ENCODE measurements at places on chromosomes 12 and 14. TPM values are rescaled to one million over a fixed set of nuclear protein-coding genes. Genes with fewer than 3 reads are reported as not detected.

Gene TDP1
- 54.2 TPM for total RNA-seq

Gene LGR5
- 0.55 TPM for total RNA-seq

Gene SLC39A2
- 0.14 TPM for total RNA-seq

Gene SLC25A47
- total RNA-seq = not detected

Gene DNAI7
- not detected for total RNA-seq

Gene LIN7A
- total RNA-seq = 8.6 TPM

GRCh38 chr14:95727056-95727700 is 13.3 kb upstream of the TCL1A start:
- H3K4me3 ChIP-seq = no peak overlapping the region
- peaks cover 18% of the 10 kb centered on the region for H3K27me3 ChIP-seq
- DNase-seq = no peak

- peaks cover 11% of the 10 kb centered on the region for H3K4me1 ChIP-seq
- no peak overlapping the region for H3K27ac ChIP-seq
- peaks cover 24% of the 10 kb centered on the region for H3K36me3 ChIP-seq
- no peak overlapping the region for H3K4me3 ChIP-seq
- DNase-seq = no peak
These were observed 184.3 kb upstream of the C14orf180 start for GRCh38 chr14:104395276-104395675.

- no peak for DNase-seq
- peaks cover 20% of the 10 kb centered on the region for H3K4me1 ChIP-seq
- H3K4me3 ChIP-seq = no peak overlapping the region
- H3K27ac ChIP-seq = no peak overlapping the region
- no peaks in the 10 kb centered on the region for H3K27me3 ChIP-seq
These were observed 37.7 kb upstream of the DUSP6 start for GRCh38 chr12:89389755-89390661.

GRCh38 chr12:32134101-32134888 is 27.6 kb downstream of the BICD1 start:
- peaks cover 53% of the 10 kb centered on the region for H3K4me1 ChIP-seq
- 0 out of 2 replicates have a peak, but pooled peaks cover 2% of the 10 kb centered on the region for H3K36me3 ChIP-seq
- DNase-seq = no peak

DNA sequence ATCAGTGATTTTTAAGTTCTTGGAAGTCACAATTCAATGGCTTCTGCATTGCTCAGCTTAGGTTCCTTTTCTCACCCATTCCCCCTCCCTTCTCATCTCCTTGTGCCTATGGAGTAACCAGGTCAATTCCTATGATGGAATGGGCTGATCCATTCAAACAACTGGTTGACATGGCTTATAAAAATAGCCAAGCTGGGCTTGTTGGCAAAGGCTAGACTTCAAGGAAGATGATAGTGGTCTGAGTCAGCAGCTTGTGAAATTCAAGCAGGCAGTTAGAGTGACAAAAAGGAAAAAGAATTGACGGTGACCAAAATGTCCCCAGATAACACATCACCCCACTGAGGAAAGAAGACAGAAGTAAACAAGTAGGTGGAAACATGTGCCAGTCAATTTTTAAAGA is 119.9 kb upstream of the PCED1B start:
- H3K27ac ChIP-seq = no peak overlapping the region
- DNase-seq = no peak
- no peak overlapping the region for H3K4me3 ChIP-seq
- H3K27me3 ChIP-seq = no peaks in the 10 kb centered on the region
- H3K36me3 ChIP-seq = no peaks in the 10 kb centered on the region

DNA sequence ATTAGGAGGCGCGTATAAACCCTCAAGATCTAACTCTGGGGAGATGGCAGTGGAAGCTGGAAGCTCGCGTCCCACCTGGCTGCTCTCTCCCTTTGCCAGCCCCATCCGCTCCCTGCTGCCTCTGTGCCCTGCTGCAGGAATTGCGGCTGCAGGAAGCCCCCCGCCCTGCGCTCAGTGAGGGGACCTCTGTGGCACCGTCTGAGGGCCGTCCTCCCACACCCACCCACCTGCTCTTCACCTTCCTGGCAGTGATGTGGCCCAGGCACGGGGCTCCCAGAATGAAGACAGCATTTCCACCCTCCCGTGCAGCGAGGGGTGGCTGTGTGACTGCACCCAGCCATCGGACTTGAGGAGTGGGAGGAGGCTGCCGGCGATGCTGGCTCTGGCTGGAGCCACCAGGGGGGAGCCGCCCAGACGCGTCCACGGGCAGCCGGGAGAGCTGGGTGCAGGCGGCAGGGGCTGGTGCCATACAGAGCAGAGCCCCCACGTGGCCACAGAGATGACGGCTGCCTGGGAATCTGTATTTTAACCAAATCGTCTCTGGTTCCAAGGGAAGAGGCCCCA is 28.3 kb upstream of the GALNT9 start:
- H3K4me1 ChIP-seq = peaks cover 6% of the 10 kb centered on the region
- DNase-seq = no peak
- peaks cover 4% of the 10 kb centered on the region for H3K36me3 ChIP-seq
- no peak overlapping the region for H3K4me3 ChIP-seq
- H3K27me3 ChIP-seq = peaks cover 33% of the 10 kb centered on the region

- no peak for DNase-seq
- no peaks in the 10 kb centered on the region for H3K36me3 ChIP-seq
- H3K4me1 ChIP-seq = peaks cover 13% of the 10 kb centered on the region
- H3K27me3 ChIP-seq = no peaks in the 10 kb centered on the region
- H3K27ac ChIP-seq = no peak overlapping the region
- no peak overlapping the region for H3K4me3 ChIP-seq
These were observed 33.6 kb upstream of the HIF1A start for GRCh38 chr14:61661471-61662400.

DNA sequence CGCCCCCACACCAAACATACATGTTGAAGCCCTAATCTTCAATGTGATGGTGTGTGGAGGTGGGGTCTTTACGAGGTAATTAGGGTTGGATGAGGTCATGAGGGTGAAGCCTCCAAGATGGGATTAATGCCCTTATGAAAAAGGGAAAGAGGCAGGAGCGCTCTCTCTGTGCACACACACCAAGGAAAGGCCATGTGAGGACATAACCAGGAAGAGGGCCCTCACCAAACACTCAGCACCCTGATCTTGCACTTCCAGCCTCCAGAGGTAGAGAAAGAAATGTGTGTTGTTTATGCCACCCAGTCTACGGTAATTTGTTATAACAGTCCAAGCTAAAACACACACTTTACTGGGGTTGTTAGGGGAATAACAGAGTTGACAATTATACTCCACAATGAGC is 14.6 kb upstream of the PITPNM2 start:
- peaks cover 10% of the 10 kb centered on the region for H3K4me1 ChIP-seq
- H3K27ac ChIP-seq = no peak overlapping the region
- no peaks in the 10 kb centered on the region for H3K27me3 ChIP-seq
- H3K36me3 ChIP-seq = peaks cover 25% of the 10 kb centered on the region

DNA sequence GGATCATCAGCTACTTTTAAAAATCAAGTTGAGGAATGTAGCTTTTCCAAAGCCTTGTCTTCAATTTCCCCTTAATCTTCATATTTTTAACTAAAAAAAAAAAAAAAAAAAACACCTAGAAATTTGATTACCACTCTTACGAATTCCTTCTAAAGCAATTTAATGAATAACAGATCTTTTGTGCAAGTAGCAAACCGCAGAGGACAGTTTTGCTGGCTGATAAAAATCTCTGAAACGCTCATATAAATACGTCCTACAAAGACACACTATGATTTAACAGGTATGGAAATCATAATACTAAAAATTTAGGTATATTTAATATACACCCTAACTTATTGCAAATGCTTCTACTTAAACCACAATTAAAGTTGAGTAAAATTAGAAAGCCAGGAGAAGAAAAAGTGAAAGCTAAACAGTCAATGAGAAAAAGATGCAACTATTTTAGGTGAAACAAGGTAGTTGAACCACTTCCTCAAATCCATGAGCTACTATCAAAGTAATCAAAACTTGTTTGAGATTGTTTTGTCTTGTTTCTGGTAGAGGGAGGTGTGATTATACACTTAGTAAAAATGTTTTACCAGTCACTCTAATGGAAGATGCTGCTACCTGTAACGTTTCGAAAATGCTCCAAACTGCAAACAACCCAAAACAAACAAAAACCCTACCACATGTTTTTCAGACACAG is 2.2 kb downstream of the PAWR start:
- H3K27ac ChIP-seq = peak overlapping the region; percentile 78
- no peak for DNase-seq
- peak overlapping the region; percentile 95 for H3K4me3 ChIP-seq
- peaks cover 27% of the 10 kb centered on the region for H3K36me3 ChIP-seq

GRCh38 chr12:112183141-112184021 is 58.0 kb downstream of the TRAFD1 start:
- DNase-seq = no peak
- H3K27me3 ChIP-seq = no peaks in the 10 kb centered on the region
- H3K4me1 ChIP-seq = peaks cover 17% of the 10 kb centered on the region

DNA sequence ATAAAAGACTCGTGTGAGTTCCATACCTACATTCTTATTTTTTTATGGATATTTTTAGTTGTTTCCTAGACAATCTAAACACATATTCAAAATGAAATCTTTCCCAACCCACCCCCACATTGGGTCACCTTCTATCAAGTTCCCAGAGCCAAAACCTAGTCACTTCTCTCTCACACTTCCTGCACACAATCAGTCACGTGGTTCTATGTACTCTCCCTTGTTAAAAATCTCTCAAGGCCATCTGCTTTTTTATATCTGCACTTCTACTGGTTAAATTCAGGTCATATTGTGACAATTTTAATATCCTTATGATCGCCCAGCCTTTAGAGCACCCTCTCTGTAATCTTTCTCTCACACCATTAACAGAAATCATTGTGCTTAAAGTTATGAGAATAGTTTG is 175.0 kb upstream of the SYT10 start:
- H3K27me3 ChIP-seq = no peaks in the 10 kb centered on the region
- H3K36me3 ChIP-seq = peaks cover 32% of the 10 kb centered on the region
- H3K27ac ChIP-seq = no peak overlapping the region
- no peak for DNase-seq
- H3K4me3 ChIP-seq = no peak overlapping the region

DNA sequence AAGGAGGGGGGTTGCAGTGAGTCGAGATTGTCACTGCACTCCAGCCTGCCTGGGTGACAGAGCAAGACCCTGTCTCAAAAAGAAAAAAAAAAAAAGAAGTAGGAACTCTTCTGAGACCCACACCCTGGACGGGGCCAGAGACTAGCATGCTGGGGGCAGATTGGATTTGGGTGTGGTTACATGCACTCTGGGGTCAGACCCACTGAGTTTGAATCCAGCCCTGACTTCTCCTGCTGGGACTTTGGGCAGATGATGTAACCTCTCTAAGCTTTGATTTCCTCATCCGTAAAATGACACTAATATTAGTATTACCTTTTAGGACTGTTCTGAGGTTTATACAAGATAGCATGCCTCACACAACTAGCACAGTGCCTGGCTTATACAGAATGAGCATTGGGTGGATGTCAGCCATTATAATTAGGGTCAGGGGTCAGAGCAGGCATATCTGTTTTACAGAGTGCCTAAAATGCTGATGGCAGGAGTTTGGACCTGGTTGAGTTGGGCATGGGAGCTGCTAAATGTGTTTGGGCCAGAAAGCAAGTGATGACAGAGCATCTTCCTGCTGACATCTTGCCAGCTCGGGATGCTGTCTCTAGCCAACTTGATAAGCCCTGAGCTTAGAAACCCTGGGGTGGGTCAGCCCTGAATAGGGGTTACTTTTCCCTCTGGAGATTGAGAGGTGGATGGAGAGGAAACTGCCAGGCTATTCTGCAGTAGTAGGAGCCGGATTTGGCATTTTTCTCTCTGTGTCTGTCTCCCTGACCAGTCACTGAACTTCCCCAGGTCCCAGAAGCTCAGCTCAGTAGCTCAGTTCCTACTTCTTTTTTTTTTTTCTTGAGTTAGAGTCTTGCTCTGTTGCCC is 15.5 kb downstream of the TPCN1 start:
- H3K4me3 ChIP-seq = no peak overlapping the region
- peaks cover 50% of the 10 kb centered on the region for H3K4me1 ChIP-seq
- H3K27ac ChIP-seq = no peak overlapping the region
- DNase-seq = no peak

DNA sequence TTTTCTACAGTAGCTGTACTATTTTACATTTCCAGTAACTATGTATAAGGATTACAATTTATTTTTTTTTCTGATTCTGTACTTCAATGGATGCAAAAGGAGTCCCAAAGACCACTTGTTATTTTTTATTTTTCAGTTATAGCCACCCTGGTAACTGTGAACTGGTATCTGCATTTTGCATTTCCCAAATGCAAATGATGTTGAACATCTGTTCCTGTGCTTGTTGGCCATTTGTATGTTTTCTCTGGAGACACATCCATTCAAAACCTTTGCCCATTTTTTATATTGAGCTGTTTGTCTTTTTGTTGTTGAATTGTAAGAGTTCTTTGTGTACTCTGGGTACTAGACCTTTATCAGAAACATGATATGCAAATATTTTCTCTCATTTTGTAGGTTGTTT is 485.6 kb downstream of the LRIG3 start:
- H3K4me1 ChIP-seq = no peaks in the 10 kb centered on the region
- H3K36me3 ChIP-seq = no peaks in the 10 kb centered on the region
- H3K27me3 ChIP-seq = no peaks in the 10 kb centered on the region
- H3K4me3 ChIP-seq = no peak overlapping the region
- DNase-seq = no peak

DNA sequence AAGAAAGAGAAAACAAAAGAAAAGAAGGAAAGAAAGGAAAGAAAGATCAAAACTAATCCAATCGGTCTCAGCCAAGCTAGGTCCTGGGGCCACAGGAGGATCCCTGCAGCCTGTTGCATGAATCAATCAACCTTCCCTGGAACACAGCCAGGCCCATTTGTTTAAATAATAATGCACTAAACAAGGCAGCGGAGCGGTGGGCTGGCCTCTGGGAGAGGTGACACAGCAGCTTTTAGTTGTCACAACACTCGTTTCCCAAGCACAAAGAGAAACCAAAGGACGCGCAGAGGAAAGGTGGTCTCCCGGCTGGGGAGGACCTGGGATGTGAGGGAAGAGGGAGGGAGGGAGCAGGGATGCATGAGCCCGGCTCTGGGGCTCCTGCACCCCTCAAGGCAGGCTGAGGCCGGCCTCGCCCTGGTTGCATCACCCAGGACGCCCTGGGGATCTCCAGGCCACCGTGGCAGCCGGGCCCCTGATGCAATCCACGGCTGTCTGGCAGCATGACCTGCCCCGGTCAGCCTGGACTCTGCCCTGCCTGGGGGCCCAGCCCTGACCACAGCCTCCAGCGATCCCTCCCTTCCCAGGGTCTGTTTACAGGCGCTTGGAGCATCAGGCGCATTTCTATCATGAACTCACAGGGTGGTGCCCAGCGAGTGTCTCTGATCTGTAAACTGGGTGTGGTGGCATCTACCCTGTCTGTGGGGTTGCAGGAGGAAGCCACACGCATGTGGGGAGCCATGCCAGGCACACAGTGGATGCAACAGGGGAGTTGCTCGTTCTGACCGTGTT is 32.5 kb downstream of the MMP17 start:
- peaks cover 40% of the 10 kb centered on the region for H3K4me1 ChIP-seq
- peak overlapping the region; percentile 50 for H3K4me3 ChIP-seq
- peak; percentile 68 for DNase-seq
- H3K36me3 ChIP-seq = no peaks in the 10 kb centered on the region
- H3K27me3 ChIP-seq = peaks cover 19% of the 10 kb centered on the region

GRCh38 chr14:69572841-69573135 is 1.9 kb downstream of the CCDC177 start:
- peak; percentile 24 for DNase-seq
- peak overlapping the region; percentile 33 for H3K4me3 ChIP-seq
- peaks cover 80% of the 10 kb centered on the region for H3K27me3 ChIP-seq
- no peak overlapping the region for H3K27ac ChIP-seq
- peaks cover 2% of the 10 kb centered on the region for H3K36me3 ChIP-seq

All from WTC11 (cell line).